ENCODE measurements at places on chromosomes 13 and 19.

- no peak for DNase-seq
- H3K4me3 ChIP-seq: no peak overlapping the region
- no peak overlapping the region for H3K27ac ChIP-seq
- no peaks in the 10 kb centered on the region for H3K36me3 ChIP-seq
Measured at GRCh38 chr13:92941167-92941566, 285.4 kb upstream of the GPC6 start.

DNA sequence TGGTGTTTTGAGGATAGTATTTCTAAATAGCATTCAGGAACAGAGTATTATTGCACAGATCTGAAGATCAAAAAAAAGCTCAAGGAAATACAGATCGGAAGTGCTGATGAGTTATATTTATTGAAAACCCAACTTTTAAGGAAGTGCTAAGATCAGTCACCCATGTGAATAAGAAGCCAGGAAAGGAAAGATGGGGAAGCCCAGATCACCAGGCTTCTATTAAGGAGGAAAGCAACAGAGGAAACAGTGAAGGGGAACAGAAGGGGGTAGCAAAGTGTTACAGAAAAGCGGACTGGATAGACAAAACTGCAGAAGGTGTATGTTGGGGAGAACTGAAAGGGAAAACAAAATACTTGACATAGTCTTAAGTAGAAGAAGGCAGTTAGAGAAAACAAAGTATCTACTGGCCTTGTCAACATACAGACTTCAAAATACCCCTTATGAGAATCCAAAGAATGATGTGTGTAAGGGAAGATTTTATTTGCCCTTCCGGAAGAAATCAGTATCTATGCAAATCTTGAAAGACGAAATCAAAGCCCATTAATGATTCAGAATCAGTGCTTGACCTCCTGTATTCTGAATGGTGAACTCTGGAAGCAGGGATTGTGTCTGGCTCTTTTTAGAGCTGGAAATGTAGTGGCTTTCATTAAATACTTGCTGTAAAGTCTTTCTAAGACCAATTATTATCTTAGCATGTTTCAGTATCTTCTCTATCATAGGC lies 12.1 kb downstream of the UFM1 start:
- peaks cover 24% of the 10 kb centered on the region for H3K36me3 ChIP-seq
- H3K4me3 ChIP-seq: no peak overlapping the region
- H3K4me1 ChIP-seq: no peaks in the 10 kb centered on the region
- no peak for DNase-seq

DNA sequence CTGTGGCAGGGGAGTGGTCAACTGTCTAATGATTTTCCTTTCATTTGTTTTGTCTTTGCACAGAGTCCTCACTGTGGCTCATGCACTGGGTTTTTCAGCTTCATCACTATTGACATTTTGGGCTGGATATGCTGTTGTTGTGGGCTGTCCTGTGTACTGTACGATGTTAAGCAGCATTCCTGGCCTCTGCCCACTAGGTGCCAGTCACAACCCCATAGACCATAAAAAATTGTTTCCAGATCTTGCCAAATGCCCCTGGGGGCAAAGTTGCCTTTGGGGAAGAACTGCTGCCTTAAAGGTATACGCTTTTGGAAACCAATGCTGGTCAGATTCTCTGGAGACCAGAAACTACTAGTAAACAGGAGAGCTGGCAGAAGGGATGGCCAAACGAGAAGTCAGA lies 310.4 kb downstream of the SPRY2 start:
- H3K4me1 ChIP-seq: no peaks in the 10 kb centered on the region
- H3K4me3 ChIP-seq: no peak overlapping the region
- no peak overlapping the region for H3K27ac ChIP-seq
- no peaks in the 10 kb centered on the region for H3K36me3 ChIP-seq

DNA sequence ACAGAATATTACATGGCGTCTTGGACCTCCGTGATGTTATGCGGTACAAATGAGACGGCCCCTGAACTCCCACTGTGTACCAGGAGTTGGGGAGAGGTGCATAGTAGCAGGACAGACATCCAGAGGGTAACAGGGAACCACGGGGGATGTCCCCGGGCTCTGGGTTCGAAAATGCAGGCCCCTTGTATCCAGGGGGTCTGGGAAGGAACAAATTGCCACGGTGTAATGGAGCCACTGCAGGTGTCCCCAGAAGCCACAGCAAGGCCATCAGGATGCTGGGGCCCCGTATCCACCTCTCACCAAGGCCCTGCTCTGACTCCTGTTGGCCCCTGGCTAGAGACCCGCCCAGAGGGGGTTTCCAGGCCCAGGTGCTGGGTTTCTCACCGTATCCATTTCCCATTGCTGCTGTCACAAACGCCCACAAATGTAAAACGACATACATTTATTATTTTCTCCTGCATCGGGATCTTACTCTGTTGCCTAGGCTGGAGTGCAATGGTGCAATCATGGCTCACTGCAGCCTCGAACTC lies 77.8 kb downstream of the INSR start:
- no peak overlapping the region for H3K4me3 ChIP-seq
- no peaks in the 10 kb centered on the region for H3K36me3 ChIP-seq
- H3K27ac ChIP-seq: no peak overlapping the region
- no peaks in the 10 kb centered on the region for H3K4me1 ChIP-seq
- peaks cover 43% of the 10 kb centered on the region for H3K27me3 ChIP-seq
- no peak for DNase-seq

DNA sequence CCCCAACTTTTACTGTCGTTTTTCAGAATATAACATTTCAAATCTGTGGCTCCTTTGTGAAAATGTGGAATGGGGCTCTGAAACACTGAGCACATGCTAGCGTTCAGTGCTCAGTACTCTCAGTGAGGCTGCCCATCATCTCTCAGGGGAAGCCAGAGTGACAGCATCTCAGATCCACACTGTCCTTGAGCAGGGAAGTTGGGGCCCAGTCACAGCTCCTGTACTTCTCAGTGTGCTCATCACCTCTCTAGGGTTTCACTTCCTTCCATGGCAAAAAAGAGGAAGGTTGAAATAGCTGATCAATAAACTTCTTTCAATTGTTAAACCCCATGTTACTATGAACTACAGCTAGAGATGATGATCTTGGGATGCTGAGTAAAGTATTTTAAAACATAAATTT lies 565.9 kb upstream of the SPRY2 start:
- DNase-seq: no peak
- H3K27ac ChIP-seq: no peak overlapping the region
- H3K36me3 ChIP-seq: no peaks in the 10 kb centered on the region
- no peaks in the 10 kb centered on the region for H3K4me1 ChIP-seq
- no peak overlapping the region for H3K4me3 ChIP-seq

DNA sequence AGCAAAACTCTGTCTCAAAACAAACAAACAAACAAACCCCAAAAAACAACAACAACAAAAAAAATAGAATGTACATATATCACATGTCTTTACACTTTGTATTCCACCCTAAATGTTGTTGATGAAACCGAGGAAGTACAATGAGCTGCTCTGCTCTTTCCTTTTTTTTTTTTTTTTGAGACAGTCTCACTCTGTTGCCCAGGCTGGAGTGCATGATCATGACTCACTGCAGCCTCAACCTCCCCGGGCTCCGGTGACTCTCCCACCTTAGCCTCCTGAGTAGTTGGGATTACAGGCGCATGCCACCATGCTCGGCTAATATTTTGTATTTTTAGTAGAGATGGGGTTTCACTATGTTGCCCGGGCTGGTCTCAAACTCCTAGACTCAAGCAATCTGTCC lies 30.6 kb upstream of the LRP3 start:
- H3K4me1 ChIP-seq: peaks cover 34% of the 10 kb centered on the region
- DNase-seq: no peak
- H3K36me3 ChIP-seq: peaks cover 6% of the 10 kb centered on the region
- no peaks in the 10 kb centered on the region for H3K27me3 ChIP-seq
- H3K4me3 ChIP-seq: no peak overlapping the region
- no peak overlapping the region for H3K27ac ChIP-seq

DNA sequence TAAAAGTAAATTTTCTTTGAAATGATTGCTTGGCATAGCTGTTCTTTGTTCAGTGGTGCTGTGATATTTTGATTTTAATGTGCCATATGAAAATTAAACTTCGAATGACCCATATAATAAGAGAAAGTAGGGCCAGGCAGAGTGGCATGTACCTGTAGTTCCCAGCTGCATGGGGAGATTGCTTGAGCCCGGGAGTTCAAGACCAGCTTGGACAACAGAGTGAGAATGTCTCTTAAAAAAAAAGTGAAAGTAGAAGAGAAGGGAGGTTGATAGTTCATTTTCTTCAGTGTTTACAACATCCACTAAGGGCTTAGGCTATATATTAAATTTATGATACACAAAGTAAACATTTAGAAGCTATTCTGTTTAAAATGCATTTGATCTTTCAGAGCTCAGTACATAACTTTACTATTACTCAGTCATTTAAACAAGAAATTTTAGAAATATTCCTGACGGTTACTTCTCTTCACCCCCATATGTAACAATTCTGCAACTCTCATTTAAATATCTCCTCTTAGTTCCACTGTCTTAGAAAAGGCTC lies 17.2 kb upstream of the RFC3 start:
- H3K4me3 ChIP-seq: no peak overlapping the region
- H3K27ac ChIP-seq: no peak overlapping the region
- H3K36me3 ChIP-seq: no peaks in the 10 kb centered on the region
- no peak for DNase-seq
- peaks cover 13% of the 10 kb centered on the region for H3K27me3 ChIP-seq

- no peak overlapping the region for H3K4me3 ChIP-seq
- no peaks in the 10 kb centered on the region for H3K4me1 ChIP-seq
- no peak for DNase-seq
Measured at GRCh38 chr13:106484084-106484483, 51.4 kb downstream of the EFNB2 start.

DNA sequence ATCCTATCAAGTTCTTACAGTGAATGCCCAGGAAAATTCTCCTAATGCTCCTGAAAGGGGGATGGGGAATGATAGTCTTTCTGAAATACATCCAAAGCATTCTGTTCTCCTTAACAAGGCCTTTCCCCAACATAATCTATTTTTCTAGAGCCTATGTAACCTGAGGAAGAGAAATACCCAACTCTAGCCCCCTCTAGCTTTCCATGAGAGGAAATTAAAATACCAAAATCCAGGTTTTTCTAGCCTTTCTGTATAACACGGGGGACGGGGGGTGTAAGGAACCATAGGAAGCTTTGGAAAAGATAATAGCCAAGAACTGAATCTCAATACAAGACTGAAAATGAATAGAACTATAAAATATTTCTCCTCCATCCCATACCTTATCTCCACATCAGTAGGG lies 815.9 kb downstream of the SLITRK6 start:
- no peak overlapping the region for H3K4me3 ChIP-seq
- no peak overlapping the region for H3K27ac ChIP-seq
- H3K36me3 ChIP-seq: no peaks in the 10 kb centered on the region
